ENCODE measurements at places on chromosomes 3 and 15.
A peak's percentile ranks its signal among the peaks of the same experiment; 100 is the strongest.

- no peak for DNase-seq
Observed at GRCh38 chr3:173586166-173586565, 188.6 kb downstream of the NLGN1 start.

DNA sequence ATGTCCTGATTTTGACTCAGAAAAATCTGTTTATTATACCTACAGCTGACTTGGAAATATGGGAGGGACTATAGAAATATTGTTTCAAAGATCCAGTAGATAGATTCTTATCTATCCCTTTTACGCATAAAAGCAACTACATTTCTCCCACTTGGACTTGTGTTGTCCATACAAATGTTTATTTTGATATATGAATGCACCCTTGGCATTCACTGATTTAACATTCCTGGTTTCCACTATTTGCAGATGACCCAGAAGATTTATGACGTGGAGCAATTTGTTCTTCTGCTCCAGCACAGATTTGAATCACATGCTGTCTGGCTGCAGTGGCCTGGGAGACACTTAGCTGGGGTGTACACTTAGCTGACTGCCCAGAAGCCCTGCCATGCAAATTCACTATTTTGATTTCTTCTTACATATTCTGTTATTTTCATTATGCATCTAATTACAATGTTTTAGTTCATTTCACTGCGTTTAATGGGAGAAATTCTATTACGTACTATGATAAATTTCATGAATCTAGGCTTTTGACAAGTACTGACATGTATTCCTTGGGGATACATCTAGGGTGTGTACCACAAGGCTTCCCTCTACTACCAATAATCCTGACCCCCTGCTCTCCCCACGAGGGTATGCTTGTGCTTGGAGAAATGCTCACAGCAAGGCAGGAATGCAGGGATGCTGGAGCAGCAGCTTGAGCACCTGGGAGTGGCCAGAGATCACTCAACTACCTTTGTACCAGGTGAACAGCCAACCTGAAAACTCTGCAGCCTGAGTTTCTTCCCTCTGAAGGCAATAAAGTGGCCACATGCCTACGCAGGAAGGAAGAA, 223.6 kb upstream of the TBL1XR1 start:
- peak; percentile 33 for DNase-seq

- DNase-seq, result no peak
Observed at GRCh38 chr15:101276501-101277037, 716 bp downstream of the SELENOS start.

DNA sequence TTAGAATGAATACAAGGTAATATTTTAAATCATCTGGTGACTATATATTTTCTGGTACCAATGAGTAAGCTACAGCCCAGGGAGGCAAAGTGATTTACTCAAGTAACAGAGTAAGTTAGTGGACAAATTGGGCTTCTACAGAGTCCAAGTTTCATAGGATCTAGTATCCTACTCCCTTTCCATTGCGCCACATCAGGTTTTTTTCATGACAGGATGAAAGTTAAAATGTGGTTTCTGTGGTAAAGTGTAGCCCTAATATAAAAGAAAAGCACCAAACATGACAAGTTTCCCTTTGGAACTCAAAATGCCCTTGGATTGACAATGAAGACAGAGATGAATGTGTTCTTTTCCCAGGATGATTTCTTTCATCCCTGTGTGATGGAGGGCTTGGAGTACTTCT, 350.8 kb upstream of the ZNF385D start:
- no peak for DNase-seq

- no peak for DNase-seq
Observed at GRCh38 chr3:138467931-138468330, 33.5 kb downstream of the ESYT3 start.

- DNase-seq, result no peak
Observed at GRCh38 chr3:72768481-72768880, 79.8 kb downstream of the SHQ1 start.

DNA sequence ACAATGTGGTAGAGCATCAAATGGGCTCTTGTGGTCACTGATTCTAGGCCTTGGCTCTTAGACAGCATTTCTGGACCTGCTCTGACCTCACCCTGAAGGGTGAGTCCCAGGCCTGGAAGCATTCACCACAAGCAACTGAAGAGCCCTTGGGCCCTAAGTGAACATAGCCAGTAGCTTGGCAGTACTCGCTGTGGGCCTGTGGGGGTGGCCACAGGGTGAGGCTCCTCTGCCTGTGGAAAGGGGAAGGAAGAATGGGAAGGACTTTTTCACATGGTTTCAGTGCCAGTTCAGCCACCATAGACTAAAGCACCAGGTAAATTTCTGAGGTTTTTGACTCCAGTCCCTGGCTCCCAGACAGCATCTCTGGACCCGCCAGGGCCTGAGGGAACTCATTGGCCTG, 5.1 kb upstream of the ZSCAN2 start:
- DNase-seq, result no peak

DNA sequence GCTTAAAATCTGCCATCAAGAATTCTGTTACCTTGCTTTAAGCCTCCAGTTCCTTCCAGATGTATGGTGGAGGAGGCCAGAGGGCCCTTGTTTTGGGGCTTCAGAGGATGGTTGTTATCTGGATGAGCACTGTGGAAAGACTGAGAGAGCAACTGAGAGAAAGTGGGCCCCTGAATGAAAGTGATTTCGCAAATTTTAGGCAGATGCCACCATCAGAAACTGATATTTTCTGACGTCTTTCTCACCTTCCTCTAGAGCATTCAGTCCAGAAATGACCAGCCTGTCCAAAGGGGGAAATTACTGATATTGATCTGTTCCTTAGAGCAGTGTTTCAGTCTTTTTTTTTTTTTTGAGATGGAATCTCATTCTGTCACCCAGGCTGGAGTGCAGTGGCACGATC, 13.4 kb downstream of the B3GNT5 start:
- DNase-seq, result no peak

- no peak for DNase-seq
Observed at GRCh38 chr3:152149832-152150231, 118.9 kb upstream of the MBNL1 start.

DNA sequence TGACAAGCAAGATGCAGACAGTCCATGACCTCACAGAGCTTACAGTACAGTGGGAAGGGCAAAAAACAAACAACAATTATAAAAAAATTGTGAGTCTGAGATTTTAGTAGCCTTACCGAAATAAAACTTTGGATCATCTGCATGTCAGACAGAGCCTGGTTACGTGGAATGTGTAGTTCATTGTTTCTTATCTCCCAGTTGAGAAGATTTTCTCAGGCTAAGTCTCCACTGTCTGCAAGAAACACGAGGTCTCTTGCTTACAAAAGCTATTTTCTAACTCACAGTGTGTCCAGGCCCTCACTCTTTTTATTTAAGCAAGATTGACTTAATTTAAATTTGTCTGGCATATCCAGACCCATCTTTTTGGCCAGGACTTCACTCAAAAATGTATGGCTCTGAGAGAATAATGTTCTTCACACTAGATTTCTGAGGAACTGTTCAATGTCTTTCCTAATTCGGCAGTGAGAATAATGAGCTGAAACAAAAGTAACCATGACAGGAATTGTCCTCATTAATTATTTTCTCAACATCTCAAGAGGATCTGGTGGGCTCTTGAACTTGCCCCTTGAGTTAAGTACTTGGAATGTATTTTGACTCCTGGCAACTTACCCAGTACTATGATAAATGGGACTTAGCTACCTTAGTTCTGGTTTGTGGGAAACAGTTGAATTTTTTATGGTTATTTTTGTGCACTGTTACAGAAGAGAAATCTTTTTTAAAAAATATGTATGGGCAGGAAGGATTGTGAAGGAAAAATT, 265.1 kb upstream of the COL8A1 start:
- DNase-seq, result peak; percentile 16

DNA sequence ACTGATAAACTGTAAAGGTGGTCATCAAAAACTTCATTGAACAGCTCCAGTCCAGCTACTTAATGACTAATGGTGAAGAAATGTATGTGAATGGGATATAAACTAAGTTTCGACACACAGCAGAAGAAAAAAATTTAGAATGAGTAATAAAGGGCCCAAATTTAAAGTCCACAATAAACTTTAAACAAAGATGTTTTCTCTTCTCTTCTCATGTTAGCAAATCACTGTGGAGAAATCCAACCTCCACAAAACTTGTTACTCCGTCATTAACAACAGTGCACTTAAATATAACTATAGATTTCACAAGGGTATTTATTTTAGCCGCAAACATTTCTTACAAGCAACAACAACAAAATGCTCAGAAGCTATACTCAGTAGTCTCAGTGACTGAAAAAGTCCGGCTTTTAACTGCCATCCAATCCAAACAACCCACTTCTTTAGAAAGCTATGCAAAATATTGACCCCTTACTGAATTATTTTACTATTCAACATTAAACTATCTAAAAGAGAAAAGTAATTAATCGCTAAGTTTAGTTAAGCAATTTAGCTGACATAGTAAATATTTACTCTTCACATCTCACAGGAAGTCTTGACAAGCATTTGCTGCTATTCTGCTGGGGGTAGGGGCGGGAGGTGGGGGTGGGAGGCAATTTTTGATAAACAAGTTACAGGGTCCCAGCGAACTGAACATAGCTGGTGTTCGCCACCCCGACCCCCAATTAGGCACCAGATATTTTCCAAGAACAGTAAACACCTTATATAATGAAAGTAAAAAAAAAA, 2.4 kb downstream of the IGF2BP2 start:
- DNase-seq, result no peak

DNA sequence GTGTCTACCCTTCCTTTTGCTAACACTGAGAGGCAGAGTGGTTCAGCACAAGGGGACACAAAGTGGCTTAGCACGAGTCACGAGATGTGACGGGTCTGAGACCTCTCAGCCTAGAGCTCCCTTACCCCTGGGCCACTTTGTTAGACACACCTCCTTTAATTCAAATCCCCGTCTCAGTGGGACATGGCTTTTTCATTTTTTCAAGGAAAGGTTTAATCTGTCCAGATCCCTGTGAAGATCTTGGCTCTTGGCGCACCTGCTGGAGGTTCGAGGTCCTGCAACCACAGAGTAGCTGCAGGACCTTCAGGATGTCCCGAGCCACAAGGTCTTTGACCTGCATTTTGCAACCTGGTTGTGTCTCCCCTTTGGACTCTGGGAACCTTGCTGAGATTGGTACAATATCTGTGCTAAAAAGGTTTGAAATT, 52.0 kb downstream of the LPP start:
- DNase-seq, result no peak

DNA sequence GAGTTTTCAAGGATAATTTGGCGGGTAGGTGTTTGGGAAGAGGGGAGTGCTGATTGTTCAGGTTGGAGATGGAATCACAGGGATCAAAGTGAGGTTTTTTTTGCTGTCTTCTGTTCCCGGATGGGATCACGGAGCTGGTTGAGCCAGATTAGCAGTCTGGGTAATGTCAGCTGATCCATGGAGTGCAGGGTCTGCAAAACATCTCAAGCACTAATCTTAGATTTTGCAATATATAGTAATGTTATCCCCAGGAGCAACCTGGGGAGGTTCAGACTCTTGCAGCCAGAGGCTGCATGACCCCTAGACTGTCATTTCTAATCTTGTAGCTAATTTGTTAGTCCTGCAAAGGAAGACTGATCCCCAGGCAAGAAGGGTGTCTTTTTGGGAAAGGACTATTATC, 354.1 kb upstream of the SGO1 start:
- DNase-seq, result no peak

- DNase-seq, result no peak
Observed at GRCh38 chr3:122612696-122613095, 35.2 kb downstream of the PARP15 start.

- DNase-seq, result peak; percentile 31
Observed at GRCh38 chr15:98856532-98856907, 151.1 kb downstream of the PGPEP1L start.

- peak; percentile 31 for DNase-seq
Observed at GRCh38 chr3:118577055-118577777, 457.4 kb downstream of the IGSF11 start.

DNA sequence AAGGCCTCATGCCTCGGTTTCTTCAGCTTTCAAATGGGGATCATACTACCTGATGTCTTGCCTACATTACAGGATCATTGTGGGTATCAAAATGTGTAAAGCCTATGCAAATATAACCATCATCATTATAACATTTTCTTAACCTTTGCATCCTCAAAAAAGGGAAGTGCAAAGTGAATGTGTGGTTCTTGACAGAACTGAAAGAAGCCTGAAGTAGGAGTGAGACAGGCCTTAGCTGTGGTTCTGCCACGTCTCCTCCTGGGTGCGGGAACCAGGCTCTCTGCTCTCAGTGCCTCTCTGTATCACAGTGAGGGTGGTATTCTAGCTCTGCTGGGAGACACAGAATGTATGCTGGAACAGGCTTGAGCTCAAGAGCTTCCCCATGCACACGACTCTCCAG, 316.9 kb upstream of the ICE2 start:
- no peak for DNase-seq

- DNase-seq, result no peak
Observed at GRCh38 chr15:69992348-69992747, 105.4 kb downstream of the TLE3 start.

DNA sequence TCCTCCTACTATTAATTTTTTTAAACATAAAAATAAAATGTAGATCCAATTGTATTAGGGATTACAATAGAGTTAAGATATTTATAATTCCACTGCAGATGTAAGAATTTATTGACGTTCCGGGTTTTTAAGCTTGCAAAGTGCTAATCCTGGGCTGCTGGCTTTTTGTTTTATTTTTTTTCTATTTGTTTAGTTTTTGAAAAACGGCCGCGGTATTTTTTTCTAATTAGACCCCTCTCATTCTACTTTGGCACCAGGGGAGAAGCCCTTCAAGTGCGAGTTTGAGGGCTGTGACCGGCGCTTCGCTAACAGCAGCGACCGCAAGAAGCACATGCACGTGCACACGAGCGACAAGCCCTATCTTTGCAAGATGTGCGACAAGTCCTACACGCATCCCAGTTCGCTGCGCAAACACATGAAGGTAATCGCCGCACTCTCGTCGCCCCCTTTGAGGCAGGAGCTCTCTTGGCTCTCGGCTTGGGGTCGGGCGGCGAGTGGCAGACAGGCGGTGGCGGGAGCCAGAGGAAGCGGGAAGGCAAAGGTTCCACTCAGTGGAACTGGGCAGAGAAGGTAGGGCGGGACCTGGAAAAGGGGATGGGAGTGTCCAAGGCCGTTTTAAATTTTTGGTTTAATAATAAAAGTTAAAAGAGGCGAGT, 3.2 kb downstream of the ZIC1 start:
- DNase-seq, result peak; percentile 73

GRCh38 chr3:156174229-156174847, 54.0 kb downstream of the KCNAB1 start:
- DNase-seq, result peak; percentile 15

DNA sequence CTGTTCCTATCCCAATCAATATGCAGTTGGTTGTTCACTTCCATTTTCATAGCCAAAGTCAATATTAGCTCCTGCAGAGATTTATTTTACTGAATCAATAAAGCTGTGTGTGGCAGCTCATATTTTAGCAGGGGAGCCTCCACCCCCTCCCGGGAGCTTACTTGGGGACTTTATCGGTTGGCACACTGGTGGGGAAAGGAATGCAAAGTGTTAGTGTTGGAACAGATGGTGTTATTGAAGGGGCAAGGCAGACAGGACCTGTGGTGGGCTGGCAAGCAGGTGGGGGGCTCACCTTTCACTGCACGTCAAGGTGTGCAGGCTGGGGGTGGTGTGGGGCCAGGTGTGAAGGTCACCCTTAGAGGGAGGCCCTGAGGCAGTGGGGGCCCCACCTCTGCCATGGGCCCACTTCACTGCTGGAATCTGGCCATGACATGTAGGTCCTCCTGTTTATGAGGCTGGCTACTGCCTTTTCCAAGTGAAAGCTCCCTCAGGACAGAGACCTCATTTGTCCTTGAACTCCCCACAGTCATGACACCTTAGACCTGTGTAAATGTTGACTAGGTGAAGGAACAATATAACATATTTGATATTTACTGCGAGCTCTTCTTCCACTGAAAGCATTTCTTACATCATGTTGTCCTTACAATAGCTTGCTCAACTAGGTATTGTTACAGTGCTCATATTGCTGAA, 44.0 kb upstream of the SEC22A start:
- DNase-seq, result no peak

Data from muscle of back (tissue), 13 donors.